Fibroblast of the aortic adventitia (primary cell): ENCODE measurements at places on chromosomes 5 and 9.

- peak; percentile 74 for DNase-seq
Observed at GRCh38 chr5:10695055-10695649, 65.9 kb downstream of the DAP start.

DNA sequence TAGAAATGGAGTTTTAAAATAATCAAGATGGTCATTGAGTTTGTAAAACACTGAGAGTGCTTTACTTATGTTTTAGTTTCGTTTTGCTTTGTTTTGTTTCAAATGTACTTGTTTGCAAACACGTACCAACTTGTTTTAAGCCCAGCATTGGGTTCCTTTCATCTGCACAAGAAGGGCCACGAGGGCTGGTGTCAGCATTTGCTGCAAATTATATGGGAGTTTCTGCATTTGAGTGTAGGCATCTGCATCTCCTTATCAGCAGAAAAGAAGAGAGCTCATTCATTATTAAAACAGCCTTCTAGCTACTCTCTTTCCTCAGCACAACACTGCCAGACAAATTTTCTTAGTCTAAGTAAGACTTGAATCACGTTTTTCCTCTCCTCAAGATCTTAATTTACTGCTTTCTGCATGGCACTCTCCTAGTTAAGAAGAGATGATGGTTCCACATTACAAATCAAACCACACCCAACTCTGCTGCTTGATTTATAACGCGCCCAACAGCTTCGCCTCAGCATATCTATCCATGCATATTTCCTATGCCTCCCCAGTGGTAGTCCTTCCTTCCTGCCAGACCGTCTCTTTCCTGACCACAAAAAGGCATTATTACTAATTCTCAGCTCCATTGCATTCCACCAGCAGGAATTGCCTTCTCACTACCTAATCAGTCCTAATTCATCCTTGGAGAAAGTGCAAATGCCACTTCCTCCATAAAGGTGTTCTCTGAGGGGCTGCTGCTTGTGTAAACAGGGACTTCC, 95.2 kb upstream of the CAST start:
- DNase-seq = peak; percentile 60

DNA sequence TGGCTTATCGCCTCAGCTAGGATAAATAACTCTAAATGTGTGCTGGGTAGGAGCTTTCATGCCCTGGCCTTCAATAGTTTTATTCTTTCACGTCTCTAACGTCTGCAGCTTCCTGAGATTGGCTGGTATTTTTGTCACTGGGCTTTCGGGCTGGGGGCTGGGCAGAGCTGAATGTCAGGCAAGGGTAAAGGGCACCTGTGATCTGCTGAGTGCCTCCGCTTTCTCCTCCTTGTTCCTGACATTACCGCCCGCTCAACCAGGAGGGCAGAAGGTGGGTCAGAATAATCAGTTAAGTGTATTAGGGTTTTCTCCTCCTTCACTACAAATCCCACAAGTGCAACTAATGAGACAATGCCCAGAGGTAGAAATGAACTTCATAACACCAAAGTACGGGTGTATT, 216.6 kb downstream of the TSSK1B start:
- DNase-seq = no peak

GRCh38 chr5:169767938-169768337, 130.9 kb downstream of the DOCK2 start:
- no peak for DNase-seq

DNA sequence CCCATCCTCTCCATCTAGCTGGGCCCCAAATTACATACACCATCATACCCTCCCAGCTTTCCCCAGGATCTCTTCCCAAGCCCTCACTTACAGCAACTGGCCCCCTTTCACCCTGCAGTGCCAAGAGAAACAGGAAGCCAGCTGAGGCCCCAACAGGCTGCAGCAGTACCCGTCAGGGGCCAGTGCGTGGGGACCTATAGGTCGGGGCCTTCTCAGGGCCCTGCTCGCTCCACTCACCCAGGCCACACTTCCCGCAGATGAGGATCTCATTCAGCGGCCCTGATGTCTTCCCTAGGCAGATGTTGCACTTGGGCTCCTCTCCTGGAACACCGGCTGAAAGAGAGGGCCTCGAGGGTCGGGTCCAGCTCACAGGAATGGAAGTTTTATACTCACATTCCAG, 6.8 kb downstream of the PHF19 start:
- DNase-seq = no peak

DNA sequence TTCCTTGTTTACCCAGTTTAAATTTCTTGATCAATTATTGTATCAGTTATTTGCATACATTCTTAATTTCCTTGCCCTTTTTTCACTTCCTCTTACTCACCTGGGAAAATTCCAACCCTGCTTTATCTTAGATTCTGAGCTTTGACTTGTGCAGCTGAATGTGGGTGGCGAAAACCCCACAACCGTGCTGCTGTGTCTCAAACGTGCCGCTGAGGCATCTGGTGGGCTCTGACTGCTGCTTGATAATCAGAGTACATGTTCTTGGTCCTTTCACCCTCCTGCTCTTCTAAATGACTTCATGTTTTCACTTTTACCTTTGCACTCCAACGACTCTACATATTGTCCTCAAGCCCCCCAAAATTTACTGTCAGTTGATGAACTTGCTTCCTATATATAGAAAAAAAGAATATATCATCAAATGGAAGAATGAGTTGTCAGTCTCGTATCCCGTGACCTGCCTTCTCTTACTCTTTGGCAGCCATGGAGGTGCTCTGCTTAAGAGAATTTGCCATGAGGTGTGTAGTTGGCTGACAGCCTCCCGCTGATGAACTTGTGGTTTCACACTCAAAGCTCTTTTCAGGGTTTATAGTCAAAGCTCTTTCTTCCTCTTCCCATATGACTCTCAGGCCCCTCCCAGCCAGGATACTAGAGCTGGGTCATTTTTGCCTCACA, 14.0 kb upstream of the JAK2 start:
- DNase-seq = no peak

- DNase-seq = no peak
Observed at GRCh38 chr9:37998881-37999587, 70.0 kb downstream of the SHB start.

DNA sequence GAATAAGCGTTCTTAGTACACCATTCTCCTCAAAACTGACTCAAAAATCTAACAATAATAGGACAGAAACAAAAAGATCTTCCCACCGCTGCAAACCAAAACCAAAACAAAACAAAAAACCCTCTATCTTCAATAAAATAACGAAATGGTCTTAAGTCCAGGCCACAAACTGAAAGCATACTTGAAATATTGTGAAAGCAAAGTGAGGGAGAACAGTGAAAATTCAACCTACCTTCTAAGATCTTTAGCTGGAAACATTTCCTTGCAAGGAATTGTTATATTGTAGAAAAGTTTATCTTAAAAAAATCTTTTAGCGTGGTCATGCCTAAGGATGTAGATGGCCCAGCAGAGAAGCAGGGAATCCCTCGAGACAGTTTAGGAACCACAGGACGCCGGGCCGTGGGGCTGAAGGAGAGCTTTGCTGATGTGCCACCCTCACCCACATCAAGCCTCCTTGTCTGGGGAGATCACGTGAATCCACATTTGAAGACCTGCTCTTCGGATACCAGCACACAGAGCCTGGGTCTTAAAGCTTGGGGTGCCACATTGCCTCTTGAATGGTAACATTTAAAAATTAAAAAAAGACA, 27.8 kb upstream of the LVRN start:
- DNase-seq = no peak

- DNase-seq = peak; percentile 83
Observed at GRCh38 chr5:142356349-142356715, 31.5 kb upstream of the SPRY4 start.

- DNase-seq = no peak
Observed at GRCh38 chr5:149338364-149338763, 6.9 kb upstream of the GRPEL2 start.
